Neural crest cell (in vitro differentiated cells): ENCODE measurements at places on chromosomes 1 and 21. TPM values are rescaled to one million over a fixed set of nuclear protein-coding genes. Genes with fewer than 3 reads are reported as not detected.

The HRNR gene
- total RNA-seq: not detected in 2 replicates

The GCSAML gene
- total RNA-seq: not detected in 2 replicates

DNA sequence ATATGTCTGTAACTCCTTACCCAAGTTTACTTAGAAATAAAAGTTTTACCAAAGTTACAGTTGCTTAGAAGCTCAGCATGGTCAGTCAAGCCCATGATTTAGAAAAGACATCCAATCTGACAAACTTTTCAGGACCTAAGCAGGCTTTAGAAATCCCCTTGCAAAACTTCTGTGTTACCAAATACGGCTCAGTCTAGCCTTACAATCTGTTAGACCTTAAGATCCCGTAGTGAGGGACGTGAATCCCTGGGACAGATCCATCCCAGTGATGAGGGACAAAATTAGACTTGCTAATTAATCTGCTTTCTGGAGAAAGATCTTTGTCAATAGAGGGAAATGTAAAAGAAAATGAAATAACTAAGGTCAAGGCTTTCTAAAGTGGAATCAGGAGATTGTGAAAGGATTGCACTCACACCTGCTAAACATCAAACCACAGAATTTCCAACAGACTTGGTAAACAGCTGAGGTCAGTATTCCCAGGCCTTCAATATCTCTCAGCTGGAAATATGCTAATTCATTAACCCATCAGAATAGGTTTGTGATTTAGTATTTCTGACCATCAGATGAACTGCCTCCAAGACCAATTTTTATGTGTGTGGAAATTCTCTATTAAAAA lies 375.3 kb downstream of the DUSP10 start:
- H3K4me3 ChIP-seq: no peak overlapping the region
- H3K27ac ChIP-seq: no peak overlapping the region
- no peaks in the 10 kb centered on the region for H3K36me3 ChIP-seq
- no peaks in the 10 kb centered on the region for H3K27me3 ChIP-seq
- DNase-seq: no peak

GRCh38 chr1:29984862-29985605 lies 738.4 kb downstream of the MATN1 start:
- no peaks in the 10 kb centered on the region for H3K27me3 ChIP-seq
- H3K4me1 ChIP-seq: peaks cover 26% of the 10 kb centered on the region
- no peaks in the 10 kb centered on the region for H3K36me3 ChIP-seq
- no peak for DNase-seq
- no peak overlapping the region for H3K4me3 ChIP-seq

DNA sequence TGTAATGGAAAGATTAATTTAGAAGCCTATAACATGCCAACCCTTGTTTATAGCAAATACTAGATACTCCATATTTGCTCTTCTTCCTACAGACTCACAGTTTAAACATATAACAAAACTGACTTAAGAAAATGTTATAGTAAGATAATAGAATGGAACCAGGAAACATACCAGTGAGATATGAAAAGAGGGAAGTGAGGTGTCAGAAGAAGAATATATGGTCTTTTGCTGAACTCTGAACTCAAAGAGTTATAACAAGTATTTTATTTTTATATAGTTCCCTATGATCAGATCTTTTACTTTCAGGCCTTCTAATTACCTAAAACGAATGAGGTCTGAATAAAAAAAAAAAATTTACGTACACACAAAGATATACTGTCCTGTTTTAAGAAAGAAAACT lies 20.9 kb downstream of the TMED5 start:
- no peak overlapping the region for H3K27ac ChIP-seq
- H3K27me3 ChIP-seq: no peaks in the 10 kb centered on the region
- no peaks in the 10 kb centered on the region for H3K4me1 ChIP-seq
- peaks cover 11% of the 10 kb centered on the region for H3K36me3 ChIP-seq

DNA sequence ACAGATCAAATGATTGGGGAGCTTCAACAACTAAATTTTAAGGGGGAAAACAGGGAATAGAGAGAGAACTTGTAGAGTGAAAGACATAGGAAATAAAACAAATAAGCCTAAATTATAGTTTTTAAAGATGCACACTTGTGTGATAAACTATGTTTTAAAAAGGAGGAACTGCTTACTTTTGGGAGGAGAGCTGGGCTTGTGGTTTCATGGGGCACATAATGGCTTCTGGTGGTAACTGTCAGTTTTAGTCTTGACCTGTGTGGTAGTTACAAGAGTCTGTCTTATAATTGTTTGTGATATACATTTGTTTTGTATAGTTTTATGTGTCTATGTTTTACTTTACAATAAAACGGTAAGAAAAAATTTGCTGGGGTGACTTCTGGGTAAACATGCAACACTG lies 165.3 kb downstream of the COL24A1 start:
- H3K27me3 ChIP-seq: no peaks in the 10 kb centered on the region
- peaks cover 3% of the 10 kb centered on the region for H3K4me1 ChIP-seq
- no peak overlapping the region for H3K27ac ChIP-seq
- no peak for DNase-seq
- no peak overlapping the region for H3K4me3 ChIP-seq

GRCh38 chr1:35850051-35850450 lies 33.0 kb upstream of the AGO1 start:
- no peak overlapping the region for H3K4me3 ChIP-seq
- H3K27me3 ChIP-seq: no peaks in the 10 kb centered on the region
- no peak for DNase-seq
- no peaks in the 10 kb centered on the region for H3K36me3 ChIP-seq

DNA sequence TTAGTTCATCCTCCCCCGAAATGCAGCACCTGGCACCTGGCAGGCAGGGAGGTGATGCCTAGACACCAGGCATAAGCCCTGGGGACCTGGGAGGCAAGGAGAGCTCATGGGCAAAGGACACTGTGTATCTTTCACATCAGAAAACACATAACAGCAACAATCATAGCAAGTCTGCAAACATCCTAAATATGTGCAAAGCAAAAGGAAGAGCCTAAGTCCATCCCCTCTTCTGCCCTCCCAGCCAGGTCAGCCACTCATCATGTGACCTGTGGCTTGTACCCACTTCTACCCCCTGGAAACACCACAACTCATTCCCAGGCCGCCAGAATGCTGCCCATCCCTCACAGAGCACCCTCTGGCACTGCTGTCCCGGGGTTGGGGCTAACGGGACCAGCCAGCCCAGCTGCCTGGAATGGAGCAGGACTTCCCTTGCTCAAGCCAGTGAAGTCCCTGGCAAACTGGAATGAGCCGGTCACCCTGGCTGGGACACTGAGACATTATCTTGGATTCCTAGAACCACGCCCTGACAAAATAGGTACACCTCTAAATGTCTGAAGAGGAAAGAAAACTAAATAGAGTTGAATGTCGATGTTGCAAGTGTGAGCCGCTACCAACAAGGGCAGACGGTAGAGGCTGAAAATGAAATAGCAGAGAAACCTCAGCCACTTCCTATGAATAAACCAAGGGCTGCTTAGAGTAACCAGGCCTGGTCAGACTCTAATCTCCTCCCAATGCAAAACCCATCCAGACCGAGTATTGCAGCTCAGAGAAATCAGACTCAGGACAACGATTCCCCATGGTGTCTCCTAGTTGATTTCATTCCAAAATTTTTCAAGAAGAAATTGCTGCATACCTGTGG lies 29.4 kb downstream of the TMPRSS2 start:
- peaks cover 29% of the 10 kb centered on the region for H3K4me1 ChIP-seq
- H3K4me3 ChIP-seq: no peak overlapping the region
- no peak overlapping the region for H3K27ac ChIP-seq
- H3K27me3 ChIP-seq: no peaks in the 10 kb centered on the region
- no peak for DNase-seq
